Spleen (tissue), 13 donors: ENCODE measurements at places on chromosomes 13 and 19. TPM values are rescaled to one million over a fixed set of nuclear protein-coding genes. Genes with fewer than 3 reads are reported as not detected.

Gene USHBP1
- 7.6 TPM for total RNA-seq

Gene STOML3
- not detected for total RNA-seq

Gene ERICH4
- total RNA-seq: not detected

Gene GJB2
- not detected for total RNA-seq

Gene COL5A3
- total RNA-seq: 0.57 TPM

Gene LRRC4B
- 1.6 TPM for total RNA-seq

Gene S1PR2
- total RNA-seq: 3.4 TPM

Gene PTPRH
- 97.9 TPM for total RNA-seq

Gene GNA15
- 12.5 TPM for total RNA-seq

Gene LILRB1
- 166 TPM for total RNA-seq

Gene STARD13
- total RNA-seq: 49.9 TPM

Gene ZNF799
- 6.6 TPM for total RNA-seq

Gene CRB3
- 2.0 TPM for total RNA-seq

Gene PSG7
- not detected for total RNA-seq

Gene SLC1A6
- not detected for total RNA-seq

Gene SIGLECL1
- total RNA-seq: not detected

Gene TRIM28
- 216 TPM for total RNA-seq

Gene ZNF177
- total RNA-seq: 4.2 TPM

Gene ADM5
- 6.3 TPM for total RNA-seq

Gene SCEL
- total RNA-seq: not detected
